ENCODE measurements at places on chromosomes 3 and 15. TPM values are rescaled to one million over a fixed set of nuclear protein-coding genes. Genes with fewer than 3 reads are reported as not detected.

Gene SEMA6D
- 0.59 TPM for total RNA-seq

Gene TGM5
- not detected for total RNA-seq

Gene SLC9C1
- total RNA-seq, result under 0.01 TPM

Gene CCR9
- not detected for total RNA-seq

Gene ITIH3
- not detected for total RNA-seq

Gene CHRD
- 0.20 TPM for total RNA-seq

Gene ATP10A
- 2.6 TPM for total RNA-seq

Gene SLC7A14
- 2.0 TPM for total RNA-seq

Gene CFAP92
- 0.37 TPM for total RNA-seq

Gene STRIT1
- total RNA-seq, result not detected

Gene CYP11A1
- 1.8 TPM for total RNA-seq

Gene ARL8B
- 71.9 TPM for total RNA-seq

Gene SLC28A1
- total RNA-seq, result not detected

Gene SLC24A5
- not detected for total RNA-seq

Gene CCR8
- total RNA-seq, result not detected

Gene ITGA11
- total RNA-seq, result 0.20 TPM

Gene CCK
- total RNA-seq, result 0.73 TPM

Gene PATL2
- 0.98 TPM for total RNA-seq

Gene PCOLCE2
- 28.0 TPM for total RNA-seq

Gene XCR1
- not detected for total RNA-seq

Gene FBXW12
- total RNA-seq, result 0.20 TPM

Gene DNASE1L3
- 1.5 TPM for total RNA-seq

Gene ZNF501
- total RNA-seq, result 4.3 TPM

Gene SEMA3B
- 0.59 TPM for total RNA-seq

Gene GABRB3
- total RNA-seq, result 0.59 TPM

Gene INO80
- 20.6 TPM for total RNA-seq

Gene NRROS
- 3.3 TPM for total RNA-seq

Gene CLDN1
- 0.20 TPM for total RNA-seq

Gene TMEM212
- total RNA-seq, result not detected

Gene DUOXA1
- not detected for total RNA-seq

Gene OSBPL10
- 11.1 TPM for total RNA-seq

Gene SOX14
- total RNA-seq, result not detected

Gene EFCAB12
- not detected for total RNA-seq

Gene CCR1
- 0.59 TPM for total RNA-seq

Gene HCN4
- total RNA-seq, result not detected

Gene LEO1
- 26.2 TPM for total RNA-seq
